ENCODE measurements at places on chromosomes 4 and X.

DNA sequence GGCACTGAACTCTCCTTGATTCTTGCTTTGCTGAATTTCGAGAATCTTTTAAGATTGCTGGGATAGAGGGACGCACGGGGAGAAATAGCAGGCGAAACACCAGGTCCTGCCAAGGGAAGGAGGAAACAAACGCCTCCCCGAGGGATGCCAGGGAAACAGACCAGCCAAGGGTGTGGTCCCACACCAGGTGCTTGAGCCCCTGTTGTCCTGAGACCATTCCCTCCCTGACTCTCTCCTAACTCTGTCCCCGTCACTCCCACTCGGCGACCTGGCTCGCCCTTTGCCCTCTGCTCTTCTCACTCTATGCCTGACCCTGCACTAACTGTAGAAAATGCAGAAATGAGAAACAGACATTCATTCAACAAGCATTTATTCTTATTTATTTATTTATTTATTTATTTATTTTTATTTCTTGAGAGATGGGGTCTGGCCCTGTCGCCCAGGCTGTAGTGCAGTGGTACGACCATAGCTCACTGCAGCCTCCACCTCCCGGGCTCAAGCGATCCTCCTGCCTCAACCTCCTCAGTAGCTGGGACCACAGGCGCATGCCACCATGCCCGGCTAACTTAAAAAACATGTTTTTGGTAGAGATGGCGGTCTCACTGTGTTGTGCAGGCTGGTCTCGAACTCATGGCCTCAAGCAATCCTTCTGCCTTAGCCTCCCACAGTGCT lies 16.2 kb downstream of the CTAG1B start:
- DNase-seq = no peak

DNA sequence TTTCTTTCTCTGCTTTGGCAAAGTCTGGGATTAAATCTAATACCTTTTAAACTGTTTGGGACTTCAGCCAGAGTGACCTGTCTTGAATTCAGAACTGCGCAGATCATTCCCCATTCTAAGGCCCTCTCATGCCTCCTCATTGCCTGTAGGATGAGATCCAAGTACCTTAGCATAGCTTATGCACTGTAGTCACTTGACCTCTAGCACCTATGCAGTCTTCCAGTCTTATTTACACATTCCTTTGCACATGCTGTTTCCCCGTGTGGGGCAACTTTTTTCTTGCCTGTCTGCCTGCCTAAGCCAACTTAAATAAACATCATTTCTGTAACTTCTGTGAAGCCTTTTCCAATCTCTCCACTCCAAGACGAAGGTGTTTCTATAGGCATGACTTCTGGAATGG lies 68.4 kb downstream of the AR start:
- no peak for DNase-seq

- DNase-seq = no peak
Measured at GRCh38 chr4:140875746-140876452, 119.7 kb upstream of the TBC1D9 start.

- DNase-seq = no peak
Measured at GRCh38 chrX:19683358-19683757, 168.1 kb upstream of the MAP3K15 start.

GRCh38 chr4:124203613-124204238 lies 508.8 kb downstream of the ANKRD50 start:
- no peak for DNase-seq

DNA sequence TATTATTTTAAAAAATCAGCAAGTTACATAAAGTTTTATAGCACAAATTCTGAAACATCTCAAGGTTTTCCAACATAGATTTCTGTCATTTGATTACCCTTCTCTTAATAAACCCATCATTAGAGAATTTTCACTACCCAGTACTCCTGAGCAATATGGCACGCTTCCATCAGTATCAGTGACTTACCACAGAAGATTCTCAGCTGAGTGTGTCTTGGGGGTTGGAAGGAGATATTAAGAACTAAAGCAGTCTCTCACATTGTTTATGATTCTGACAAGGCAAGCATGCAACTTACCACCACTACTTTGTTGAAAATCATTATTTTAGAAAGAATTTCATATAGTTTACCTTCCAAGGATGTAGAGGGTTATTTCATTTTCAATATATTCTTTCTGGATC lies 67.7 kb downstream of the INPP4B start:
- no peak for DNase-seq

GRCh38 chrX:11881485-11882170 lies 123.6 kb downstream of the MSL3 start:
- DNase-seq = no peak

- no peak for DNase-seq
Measured at GRCh38 chr4:126916049-126916625, 716.6 kb upstream of the INTU start.

DNA sequence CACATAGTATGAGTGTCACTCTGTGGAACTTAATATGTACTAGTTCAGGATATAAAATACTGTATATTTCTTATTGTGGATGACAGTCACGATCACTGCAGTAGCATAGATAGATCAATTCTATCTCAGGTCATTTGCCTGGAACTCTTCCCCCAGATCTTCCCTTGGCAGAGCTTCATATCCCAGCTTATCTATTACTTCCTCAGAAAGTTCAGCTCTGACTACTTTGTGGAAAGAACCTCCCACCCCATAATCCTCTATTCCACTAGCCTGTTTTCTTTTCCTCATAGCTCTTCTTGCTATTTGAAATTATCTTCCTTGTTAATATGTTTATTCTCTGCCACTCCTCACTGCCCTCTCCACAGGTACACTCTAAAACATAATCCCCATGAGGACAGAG lies 10.9 kb downstream of the FAM241A start:
- DNase-seq = no peak

- DNase-seq = no peak
Measured at GRCh38 chrX:25016938-25017598, 1.3 kb upstream of the ARX start.

DNA sequence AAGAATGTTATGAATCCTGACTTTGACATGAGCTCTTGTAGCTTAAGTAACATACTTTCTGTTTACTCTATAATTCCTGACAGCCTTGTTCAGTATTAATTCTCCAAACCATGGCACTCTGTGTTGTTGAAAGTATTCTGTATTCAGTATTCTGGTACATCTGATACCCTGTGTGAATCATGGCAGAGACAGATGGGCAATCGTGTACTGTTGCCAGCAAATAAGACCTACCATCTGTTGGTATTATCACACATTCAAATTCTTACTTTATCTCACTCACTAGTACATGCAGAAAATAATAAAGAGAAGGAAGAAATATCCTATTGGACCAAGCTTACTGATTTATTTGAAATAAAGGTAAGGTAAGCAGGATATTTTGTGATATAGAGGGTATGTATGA lies 7.9 kb downstream of the MBTPS2 start:
- no peak for DNase-seq

- no peak for DNase-seq
Measured at GRCh38 chr4:152363904-152364303, 172.0 kb downstream of the FBXW7 start.

GRCh38 chrX:109856974-109857373 lies 123.9 kb upstream of the ACSL4 start:
- DNase-seq = no peak

DNA sequence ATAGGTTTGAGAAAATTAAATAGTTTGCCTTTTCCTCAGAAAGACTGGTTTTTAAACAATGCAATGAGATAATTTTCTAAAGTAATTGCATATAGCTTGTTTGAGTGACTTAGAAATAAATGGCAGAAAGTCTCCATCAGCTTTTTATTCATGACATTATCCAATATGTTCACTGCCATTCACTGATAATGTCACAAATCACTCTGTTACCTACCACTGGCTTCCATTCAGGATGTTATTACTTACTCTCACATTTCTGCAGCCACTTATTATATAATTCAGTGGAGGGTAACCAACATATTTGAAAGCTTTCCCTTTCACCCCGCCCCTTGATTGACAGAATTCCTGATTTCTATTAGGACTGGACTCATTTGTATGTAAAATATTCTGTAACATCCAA lies 1583.5 kb downstream of the PCDH18 start:
- no peak for DNase-seq

DNA sequence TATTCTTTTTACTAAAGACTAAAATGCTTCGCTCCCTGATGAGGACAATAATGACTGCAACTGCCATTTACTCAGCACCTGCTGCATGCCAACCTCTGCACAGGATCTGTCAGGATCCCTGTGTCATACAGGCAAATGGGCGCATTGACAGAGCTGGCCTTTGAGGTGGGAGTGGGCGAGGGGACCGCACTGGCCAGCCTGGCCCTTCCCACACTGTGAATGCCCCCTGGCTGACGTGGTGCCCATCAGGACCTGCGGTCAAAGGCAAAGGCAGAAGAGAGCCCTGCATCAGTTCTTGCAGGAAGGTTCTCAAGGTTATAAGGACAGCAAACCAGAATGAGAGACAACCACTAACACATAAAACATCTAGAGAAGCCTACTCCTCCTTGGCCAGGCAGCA lies 67.9 kb downstream of the HAUS3 start:
- DNase-seq = no peak

DNA sequence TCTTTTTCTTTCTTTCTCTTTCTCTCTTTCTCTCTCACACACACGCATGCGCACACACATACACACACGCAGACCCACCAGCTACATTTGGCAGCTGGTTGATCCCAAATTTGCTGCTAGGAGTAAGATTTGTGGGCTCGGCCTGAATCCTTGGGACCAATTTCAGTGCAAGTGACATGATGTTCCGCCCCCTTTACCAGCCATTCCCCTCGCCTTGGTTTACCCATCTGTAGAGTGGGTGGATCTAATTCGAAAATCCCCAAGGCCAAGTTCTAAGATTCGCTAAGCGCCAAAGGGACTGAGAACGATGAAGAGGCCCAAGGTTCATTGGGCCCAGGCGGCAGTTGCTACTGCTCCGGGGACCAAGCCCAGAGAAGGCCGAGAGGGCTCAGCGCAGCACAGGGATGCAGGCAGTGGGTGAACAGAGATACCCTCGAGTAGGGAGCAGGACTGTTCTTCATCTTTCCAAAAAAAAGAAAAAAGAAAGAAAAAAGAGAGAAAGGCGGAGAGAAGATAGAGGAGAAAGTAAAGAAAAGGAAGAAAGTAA lies 5.8 kb downstream of the NKX3-2 start:
- no peak for DNase-seq

GRCh38 chrX:69285401-69285877 lies 120.2 kb upstream of the PJA1 start:
- DNase-seq = no peak

GRCh38 chr4:135240796-135241195 lies 1039.2 kb upstream of the PABPC4L start:
- DNase-seq = no peak

DNA sequence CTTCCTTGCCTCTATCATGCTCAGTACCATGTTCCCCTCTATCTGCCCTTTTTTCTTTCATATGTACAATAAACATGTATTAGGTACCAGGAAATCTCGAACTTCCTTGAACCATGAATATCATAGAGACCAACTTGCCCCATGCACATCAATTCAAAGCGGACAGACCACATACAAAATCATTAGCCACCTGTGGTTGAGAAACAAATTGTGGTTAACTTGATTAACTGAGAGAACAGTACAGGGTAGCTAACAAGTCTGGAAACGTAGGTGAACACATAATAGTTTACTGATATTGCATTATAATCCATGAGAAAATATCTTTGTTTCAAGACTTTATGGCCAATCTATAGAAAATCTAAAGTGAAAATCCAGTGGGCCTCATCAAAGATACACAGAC lies 8.2 kb downstream of the CASP3 start:
- DNase-seq = no peak

- DNase-seq = no peak
Measured at GRCh38 chrX:107480272-107480671, 30.8 kb downstream of the FRMPD3 start.

GRCh38 chr4:154559141-154559493 lies 3.7 kb upstream of the FGB start:
- DNase-seq = no peak

DNA sequence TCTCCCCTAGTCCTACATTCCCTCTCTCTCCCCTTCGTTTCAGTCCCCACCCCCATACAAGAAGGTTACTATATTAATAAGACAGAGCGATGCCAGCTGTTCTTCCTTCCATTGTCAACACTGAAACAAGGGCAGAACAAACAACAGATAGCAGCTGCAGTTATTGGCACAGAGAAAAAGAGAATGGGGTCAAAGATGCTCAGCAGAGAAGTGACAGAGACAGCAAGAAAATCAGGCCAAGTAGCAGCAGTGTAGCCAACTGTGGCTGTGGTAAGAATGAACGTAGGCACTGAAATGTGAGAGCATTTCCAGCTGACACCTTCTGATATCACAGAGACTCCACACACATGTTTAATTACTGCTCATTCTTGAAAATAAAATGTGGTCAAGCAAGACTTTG lies 641.8 kb downstream of the FSTL5 start:
- DNase-seq = no peak

DNA sequence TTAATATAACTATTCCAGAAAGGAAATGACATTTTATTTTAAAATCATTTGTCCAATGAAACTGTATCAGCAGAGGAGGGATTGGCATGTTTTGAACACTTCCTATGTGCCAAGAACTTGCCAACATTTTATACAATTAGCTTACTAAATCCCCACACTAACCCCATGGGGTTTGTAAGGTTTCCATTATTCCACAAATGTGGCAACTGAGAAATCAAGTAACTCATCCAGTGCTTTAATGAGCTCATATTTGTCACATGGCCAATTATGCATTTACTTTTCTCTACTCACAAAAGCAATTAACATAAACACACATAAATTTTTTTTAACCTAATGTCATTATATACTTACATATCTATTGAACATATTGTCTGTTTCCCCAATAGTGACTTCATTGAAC lies 37.3 kb downstream of the MANBA start:
- no peak for DNase-seq

- DNase-seq = no peak
Measured at GRCh38 chr4:37487668-37488067, 198.5 kb downstream of the RELL1 start.

GRCh38 chrX:129346574-129346973 lies 176.7 kb downstream of the SMARCA1 start:
- no peak for DNase-seq

DNA sequence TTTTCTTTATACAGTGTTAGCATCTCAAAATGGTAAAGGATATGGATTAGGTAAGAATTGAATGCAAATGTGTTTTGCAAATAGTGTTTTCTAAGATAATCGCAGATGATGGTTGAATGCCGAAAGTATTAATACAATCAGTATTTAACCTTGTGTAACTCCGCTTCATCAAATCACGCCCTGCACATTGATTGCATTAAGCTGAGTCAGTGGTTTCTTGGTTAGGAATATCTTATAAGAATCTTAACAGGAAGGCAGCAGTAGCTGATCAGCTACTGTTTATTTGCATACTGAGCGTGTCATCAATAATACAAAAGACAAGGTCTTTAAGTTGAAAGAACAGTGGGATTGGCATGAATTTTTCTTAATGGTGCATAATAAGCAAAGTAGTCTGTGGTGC lies 545.4 kb downstream of the RPA4 start:
- DNase-seq = no peak

Data from activated T-helper 9 cell treated with anti-CD3 and anti-CD28 coated beads, Interleukin-2, amount 50 U/mL, for 16 hours (primary cell).